Activated T-cell treated with anti-CD3 and anti-CD28 coated beads, Interleukin-2, amount 50 U/mL, for 72 hours (primary cell): ENCODE measurements at places on chromosomes 5 and 9. TPM values are rescaled to one million over a fixed set of nuclear protein-coding genes. Genes with fewer than 3 reads are reported as not detected.

Gene NFIB
- total RNA-seq = not detected

Gene NDOR1
- total RNA-seq = 50.9 TPM

Gene LYRM7
- 12.4 TPM for total RNA-seq

Gene FRRS1L
- total RNA-seq = not detected

Gene PDGFRB
- total RNA-seq = 1.1 TPM

Gene GPRIN1
- total RNA-seq = 2.0 TPM

Gene OBP2A
- total RNA-seq = not detected

Gene OSMR
- total RNA-seq = 0.10 TPM

Gene FOXD4L6
- total RNA-seq = not detected

Gene NOTCH1
- total RNA-seq = 84.2 TPM

Gene SCGB3A2
- total RNA-seq = not detected

Gene UBLCP1
- total RNA-seq = 40.2 TPM

Gene GLRA1
- total RNA-seq = not detected

Gene CBY3
- total RNA-seq = not detected

Gene FKBP15
- 26.0 TPM for total RNA-seq

Gene PROB1
- total RNA-seq = 4.6 TPM

Gene IFNA21
- total RNA-seq = not detected

Gene LECT2
- not detected for total RNA-seq

Gene SPINK5
- not detected for total RNA-seq

Gene AIF1L
- 0.89 TPM for total RNA-seq

Gene LCN15
- not detected for total RNA-seq

Gene GABRA1
- total RNA-seq = not detected

Gene JAKMIP2
- 1.2 TPM for total RNA-seq

Gene LHX6
- total RNA-seq = 0.29 TPM

Gene SHB
- total RNA-seq = 1.6 TPM

Gene CPLANE1
- 5.9 TPM for total RNA-seq

Gene CEL
- total RNA-seq = 1.6 TPM

Gene PTPA
- 85.5 TPM for total RNA-seq

Gene IFNK
- total RNA-seq = not detected

Gene LCP2
- 162 TPM for total RNA-seq

Gene IRF1
- total RNA-seq = 212 TPM

Gene DOCK8
- 199 TPM for total RNA-seq

Gene NDUFS4
- total RNA-seq = 93.5 TPM

Gene KIF12
- not detected for total RNA-seq

Gene FGFR4
- total RNA-seq = 1.1 TPM

Gene EIF4E1B
- not detected for total RNA-seq

Gene IFNA4
- not detected for total RNA-seq

Gene PCDHB15
- not detected for total RNA-seq

Gene MRPL36
- 48.1 TPM for total RNA-seq

Gene HSD17B3
- 0.81 TPM for total RNA-seq

Gene PSMD5
- 59.0 TPM for total RNA-seq

Gene EXOSC3
- total RNA-seq = 72.0 TPM

Gene PCDHB14
- not detected for total RNA-seq

Gene SPATA31E1
- total RNA-seq = not detected
